BJ (cell line): ENCODE measurements at places on chromosomes 12 and 14.

DNA sequence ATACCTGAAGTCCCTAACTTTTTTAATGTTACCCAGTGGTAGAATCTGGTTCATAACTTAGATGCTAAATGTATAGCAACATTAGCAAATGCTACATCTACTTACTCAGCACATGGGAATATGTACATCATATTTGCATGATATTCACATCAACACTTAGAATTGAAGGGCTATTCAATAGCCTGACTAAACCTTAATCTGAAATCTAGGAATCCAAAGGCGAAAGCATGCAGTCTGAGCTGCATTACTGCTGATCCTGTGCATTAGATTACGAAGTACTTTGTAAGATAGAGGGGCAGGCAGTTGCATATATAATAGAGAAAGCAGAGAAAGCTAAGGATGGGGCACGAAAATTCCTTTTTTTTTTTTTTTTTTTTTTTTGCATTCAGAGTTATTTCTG lies 40.4 kb downstream of the SLC38A4 start:
- DNase-seq: no peak

DNA sequence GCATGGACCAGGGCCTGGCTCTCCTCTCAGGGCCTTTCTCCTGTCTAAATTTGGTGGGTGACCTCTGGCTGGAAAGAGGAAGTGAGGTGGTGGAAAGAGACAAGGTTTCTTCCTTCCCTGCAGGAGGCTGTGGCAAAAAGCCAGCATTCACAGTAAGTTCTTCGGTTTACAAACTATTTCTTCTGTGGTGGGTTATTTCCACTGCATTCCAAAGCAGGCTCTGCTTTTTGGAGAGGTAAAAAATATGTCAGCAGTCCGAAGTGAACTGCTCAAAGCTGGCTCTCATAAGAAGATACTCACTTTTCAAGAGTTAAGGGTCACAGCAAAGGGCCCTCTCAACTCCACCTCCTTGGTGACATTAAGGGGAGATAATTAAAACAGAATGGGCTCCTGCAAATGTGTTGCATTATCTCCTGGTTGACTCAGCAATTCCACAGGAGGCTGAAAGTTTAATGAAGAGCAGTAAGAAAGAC lies 48.9 kb upstream of the POC1B start:
- DNase-seq: peak; percentile 47

GRCh38 chr14:68762953-68763764 lies 29.7 kb downstream of the ZFP36L1 start:
- DNase-seq: no peak

- no peak for DNase-seq
Measured at GRCh38 chr12:78470354-78471195, 394.0 kb upstream of the SYT1 start.

DNA sequence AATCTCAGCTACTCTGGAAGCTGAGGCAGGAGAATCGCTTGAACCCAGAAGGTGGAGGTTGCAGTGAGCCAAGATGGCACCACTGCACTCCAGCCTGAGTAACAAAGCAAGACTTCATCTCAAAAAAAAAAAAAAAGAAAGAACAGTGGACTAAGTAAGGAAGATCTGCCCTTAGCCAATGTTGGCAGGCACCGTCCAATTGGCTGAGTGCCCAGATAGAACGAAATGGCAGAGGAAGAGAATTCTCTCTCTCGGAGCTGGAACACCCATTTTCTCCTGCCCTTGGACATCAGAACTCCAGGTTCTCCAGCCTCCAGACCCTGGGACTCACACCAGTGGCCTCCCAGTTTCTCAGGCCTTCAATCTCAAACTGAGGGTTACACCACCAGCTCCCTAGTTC lies 49.9 kb downstream of the ESR2 start:
- DNase-seq: no peak

DNA sequence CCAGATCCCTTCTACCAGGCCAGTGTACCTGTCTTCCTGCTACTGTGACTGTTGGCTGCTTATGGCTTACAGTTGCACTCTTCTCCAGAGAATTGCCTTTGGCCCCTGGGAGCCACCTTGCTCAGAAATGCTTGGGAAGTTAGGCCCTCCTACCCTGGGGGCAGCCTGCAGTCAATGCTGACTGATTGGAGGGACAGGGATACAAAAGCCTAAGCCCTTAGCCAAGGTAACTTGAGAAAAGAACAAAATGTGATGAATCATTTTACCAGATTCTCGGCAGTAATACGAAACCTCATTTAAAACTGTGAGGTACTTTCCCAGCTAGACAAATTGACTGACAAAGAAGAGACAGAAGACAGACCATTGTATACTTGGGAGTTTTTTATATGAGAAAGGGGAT lies 47.3 kb downstream of the PTCSC3 start:
- no peak for DNase-seq

- no peak for DNase-seq
Measured at GRCh38 chr14:104110491-104111209, 25.1 kb downstream of the ASPG start.

DNA sequence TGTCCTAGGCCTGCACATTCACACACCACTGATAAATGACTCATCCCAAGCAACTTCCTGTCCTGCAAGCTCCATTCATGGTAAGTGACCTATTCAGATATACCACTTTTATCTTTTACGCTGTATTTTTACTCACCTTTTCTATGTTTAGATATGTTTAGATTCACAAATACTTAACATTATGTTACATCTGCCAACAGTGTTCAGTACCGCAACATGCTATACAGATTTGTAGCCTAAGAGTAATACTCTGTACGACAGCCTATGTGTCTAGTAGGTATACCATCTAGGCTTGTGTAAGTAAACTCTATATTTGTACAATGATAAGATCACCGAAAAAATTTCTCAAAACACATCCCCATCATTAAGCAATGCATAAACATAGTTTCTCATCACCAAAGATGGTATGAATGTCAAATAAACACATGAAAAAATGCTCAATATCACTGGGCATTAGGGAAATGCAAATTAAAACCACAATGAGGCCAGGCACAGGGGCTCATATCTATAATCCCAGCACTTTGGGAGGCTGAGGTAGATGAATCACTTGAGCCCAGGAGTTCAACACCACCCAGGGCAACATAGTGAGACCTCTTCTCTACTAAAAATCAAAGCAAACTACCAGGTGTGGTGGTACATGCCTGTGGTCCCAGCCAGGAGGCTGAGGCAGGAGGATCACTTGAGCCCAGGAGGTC lies 20.7 kb downstream of the ATXN2 start:
- DNase-seq: no peak

- no peak for DNase-seq
Measured at GRCh38 chr12:81261508-81262207, 183.8 kb downstream of the ACSS3 start.

GRCh38 chr14:52067873-52068614 lies 815 bp downstream of the NID2 start:
- no peak for DNase-seq

DNA sequence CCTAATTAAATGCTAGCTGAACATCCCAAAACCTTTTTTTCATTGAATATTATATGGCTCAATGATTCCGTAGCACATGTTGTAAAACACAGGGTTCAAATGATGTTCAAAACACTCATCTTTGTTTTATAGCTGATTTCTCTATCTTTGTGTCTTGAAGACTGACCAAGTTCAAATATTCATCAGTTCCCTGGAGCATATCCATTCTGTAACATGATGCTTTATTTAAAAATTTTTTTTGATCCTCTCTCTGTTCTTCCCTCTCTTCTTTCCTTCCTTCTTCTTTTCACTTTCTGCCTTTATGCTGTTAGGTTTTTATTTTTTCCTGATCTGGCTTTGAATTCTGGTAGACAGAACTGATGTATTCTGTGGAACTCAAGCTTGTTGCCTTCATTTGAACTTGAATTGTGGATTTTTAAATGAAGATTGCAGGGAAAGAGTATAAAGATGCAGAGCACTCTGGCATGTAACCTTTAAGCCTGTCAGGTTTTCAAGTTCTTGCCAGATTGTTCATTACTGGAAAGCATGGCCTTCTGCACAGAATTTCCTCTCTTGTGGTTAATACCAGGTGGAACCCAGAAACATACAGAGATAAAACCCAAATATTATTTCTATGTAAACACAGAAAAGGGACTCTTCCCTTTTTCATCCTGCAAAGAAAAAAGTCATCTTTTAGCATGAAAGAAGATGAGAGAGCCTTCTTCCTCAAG lies 39.5 kb downstream of the PROX2 start:
- DNase-seq: no peak

- no peak for DNase-seq
Measured at GRCh38 chr12:108635997-108636808, 2.5 kb upstream of the SELPLG start.
